ENCODE measurements at places on chromosomes 3 and 15.

DNA sequence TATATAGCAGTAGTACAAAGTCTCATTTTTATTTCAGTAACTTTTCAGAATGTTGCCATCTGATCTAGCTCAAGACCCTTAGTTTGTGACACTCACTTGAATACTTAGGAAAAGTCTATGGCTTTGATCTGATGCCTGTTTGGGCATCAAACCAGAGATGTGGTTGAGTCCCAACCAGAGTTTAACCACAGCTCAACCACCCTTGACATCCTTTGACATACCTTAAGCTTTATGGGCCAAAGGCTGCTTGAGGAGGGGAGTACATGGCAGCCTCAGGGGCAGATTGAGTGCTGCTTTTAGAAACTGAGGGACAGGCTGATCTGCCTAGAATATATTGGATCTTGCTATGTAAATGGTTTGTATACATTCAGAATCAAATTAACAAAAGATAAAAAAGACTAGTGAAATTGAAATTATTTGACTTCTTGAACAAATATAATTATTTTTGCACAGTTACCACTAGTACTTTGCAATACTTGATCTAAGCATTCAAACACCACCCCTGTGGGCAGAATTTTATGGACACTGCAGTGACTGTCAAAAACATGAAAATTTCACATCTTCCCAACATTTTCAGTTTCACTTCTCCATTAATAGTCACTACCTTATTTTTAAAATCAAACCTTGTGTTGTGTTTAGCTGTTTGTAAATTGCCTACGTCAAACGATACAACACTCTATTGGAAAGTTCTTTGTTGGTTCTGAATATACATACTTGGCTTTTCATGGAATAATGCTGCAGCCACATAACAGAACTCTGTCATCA is 199.8 kb downstream of the UBE2E2 start:
- DNase-seq = no peak

GRCh38 chr3:75224412-75224811 is 439.7 kb upstream of the FRG2C start:
- DNase-seq = no peak

DNA sequence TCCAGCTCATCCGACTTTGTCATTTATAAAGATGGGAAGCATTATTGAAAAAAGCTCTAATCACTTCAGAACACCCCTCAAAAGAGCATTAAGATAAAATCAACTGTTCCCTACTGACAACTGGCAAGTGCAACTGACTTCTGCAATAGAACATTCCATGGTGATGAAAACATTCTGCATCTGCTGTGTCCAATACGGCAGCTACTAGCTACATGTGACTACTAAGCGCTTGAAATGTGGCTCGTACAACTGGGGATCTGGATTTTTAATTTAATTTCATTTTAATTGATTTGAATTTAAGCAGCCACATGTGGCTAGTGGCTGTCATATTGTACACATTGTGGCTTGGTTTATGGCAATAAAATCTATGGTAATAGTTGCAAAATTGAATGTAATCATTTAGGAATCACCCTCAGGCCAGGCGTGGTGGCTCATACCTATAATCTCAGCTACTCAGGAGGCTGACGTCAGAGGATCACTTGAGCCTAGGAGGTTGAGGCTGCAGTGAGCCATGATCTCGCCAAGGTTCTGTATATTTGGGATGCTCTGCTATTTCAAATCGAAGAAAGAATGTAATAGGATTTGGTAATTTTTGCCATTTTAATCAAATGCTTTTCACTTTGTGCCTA is 390.3 kb downstream of the GABRB3 start:
- DNase-seq = no peak

- DNase-seq = no peak
These were observed 463.2 kb upstream of the GBE1 start for GRCh38 chr3:82224661-82225060.

GRCh38 chr3:11467875-11468274 is 175.8 kb downstream of the VGLL4 start:
- DNase-seq = no peak

DNA sequence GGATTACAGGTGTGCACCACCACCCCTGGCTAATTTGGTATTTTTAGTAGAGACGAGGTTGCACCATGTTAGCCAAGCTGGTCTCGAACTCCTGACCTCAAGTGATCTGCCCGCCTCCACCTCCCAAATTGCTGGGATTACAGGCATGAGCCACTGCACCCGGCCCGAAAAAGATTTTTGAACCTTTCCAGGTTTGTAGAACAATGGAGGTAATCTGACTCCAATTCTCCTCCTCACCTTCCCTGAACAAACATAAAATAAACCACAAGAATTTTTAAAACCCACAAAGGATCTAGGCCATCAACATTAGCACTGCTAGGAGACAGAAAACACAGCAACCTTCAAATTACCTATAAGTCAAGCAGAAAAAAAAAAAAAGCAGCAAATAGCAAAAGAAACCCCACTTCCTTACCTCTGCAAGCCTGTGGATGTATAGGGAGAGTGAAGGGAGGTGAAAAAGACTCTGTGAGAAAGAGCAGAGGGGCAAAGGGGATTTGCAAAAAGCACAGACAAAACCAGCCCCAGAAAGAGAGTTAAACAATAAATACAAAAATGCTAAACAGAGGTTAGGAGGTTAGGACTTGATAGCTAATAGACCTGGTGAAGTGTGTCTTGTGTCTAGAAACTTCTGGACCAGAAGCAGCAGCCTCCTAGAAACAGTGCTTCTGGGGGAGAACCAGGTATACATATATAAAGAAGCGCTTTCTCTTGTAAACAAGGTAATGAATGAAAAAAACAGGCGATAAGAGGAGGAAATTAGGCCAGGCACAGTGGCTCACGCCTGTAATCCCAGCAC is 32.1 kb downstream of the TFDP2 start:
- DNase-seq = no peak

DNA sequence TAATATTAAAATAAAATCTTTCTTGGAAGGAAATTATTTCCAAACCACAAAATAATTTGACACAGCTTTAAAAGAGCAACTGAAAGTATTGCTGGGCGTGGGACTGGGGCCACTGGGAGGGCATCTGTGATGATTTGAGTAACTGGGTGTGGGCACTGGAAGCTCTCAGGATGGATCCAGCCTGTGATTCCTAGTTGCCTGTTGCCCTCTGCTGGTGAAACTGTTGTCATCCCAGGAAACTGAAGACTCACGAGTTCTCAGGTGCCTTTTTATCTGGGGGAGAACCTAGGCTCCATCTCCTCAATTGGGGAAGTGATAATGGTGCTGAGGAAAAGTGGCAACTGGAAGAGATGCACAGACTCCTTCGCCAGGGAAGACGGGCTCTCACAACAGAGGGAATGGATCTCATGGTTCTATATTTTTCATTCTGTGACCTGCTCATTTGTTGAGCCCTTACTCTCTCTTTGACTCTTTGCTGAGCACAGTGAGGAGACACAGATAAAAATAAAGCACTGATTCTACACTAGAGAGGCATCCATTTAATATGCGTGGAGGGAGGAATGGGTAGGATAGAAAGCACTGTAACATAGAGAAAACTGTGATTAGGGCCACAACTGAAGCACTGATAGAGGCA is 61.6 kb downstream of the TPRG1 start:
- DNase-seq = no peak

GRCh38 chr3:137930976-137931375 is 79.0 kb upstream of the CLDN18 start:
- DNase-seq = no peak

DNA sequence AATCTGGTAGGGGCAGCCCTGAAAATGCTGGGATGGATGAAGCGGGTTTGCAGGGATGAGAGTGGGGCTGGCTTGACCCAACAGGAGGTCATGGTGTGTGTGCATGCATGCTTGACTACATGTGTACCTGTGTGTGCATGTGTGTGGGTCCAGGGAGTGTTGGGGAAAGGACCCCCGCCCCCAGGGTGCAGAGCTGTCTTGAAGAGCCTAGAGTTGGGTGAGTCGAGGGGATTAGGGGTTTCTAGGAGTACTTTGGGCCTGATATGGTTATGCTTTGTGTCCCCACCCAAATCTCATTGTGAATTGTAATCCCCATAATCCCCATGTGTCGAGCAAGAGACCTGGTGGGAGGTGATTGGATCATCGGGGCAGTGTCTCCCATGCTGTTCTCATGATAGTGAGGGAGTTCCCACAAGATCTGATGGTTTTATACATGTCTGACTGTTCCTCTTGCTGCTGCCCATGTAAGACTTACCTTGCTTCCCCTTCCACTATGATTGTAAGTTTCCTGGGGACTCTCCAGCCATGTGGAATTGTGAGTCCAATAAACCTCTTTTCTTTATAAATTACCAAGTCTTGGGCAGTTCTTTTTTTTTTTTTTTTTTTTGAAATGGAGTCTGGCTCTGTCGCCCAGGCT is 5.2 kb upstream of the LCTL start:
- DNase-seq = no peak

DNA sequence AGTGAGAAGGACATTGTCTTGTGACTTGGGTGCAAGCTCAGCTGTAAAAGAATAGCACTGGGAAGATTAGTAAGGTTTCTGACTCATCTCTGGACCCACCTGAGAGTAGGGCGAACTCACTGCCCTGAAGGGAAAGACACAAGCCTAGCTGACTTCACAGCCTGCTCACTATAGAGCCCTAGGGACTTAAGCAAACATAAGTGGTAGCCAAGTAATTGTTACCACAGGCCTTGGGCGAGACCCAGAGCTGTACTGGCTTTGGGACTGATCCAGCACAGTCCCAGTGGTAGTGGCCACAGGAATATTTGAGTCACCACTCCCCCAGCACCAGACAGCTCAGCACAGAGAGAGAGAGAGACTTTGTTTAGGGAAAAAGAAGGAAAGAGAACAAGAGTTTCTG is 429.9 kb downstream of the TBL1XR1 start:
- no peak for DNase-seq

- no peak for DNase-seq
These were observed 34.7 kb downstream of the ZNF710 start for GRCh38 chr15:90035840-90036230.

GRCh38 chr3:38376098-38376816 is 29.7 kb downstream of the XYLB start:
- no peak for DNase-seq

Data from activated CD8-positive, alpha-beta memory T cell treated with anti-CD3 and anti-CD28 coated beads, Interleukin-2, amount 50 U/mL, for 4 hours (primary cell).